ENCODE measurements at places on chromosomes 4 and X.

DNA sequence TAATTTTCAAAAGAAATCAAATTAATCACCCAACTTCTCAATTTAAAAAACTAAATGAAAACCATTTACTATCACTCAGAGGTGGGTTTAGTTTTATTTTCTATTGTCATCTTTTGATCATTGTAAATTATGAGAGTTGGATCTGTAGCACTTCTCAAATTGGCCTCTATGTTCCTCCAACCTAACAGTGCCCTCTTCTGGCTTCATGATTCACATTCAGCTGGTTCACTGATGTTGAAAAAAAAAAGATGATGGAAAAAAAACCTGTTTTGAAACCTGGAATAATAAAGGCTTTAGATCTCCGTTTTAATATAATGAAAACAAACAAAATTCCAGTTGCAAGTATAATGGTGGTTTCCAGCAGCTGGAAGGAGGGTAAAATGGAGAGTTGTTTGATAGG, 2.4 kb upstream of the NBDY start:
- DNase-seq, result peak; percentile 68

GRCh38 chr4:122861172-122861943, 34.7 kb downstream of the FGF2 start:
- DNase-seq, result no peak

DNA sequence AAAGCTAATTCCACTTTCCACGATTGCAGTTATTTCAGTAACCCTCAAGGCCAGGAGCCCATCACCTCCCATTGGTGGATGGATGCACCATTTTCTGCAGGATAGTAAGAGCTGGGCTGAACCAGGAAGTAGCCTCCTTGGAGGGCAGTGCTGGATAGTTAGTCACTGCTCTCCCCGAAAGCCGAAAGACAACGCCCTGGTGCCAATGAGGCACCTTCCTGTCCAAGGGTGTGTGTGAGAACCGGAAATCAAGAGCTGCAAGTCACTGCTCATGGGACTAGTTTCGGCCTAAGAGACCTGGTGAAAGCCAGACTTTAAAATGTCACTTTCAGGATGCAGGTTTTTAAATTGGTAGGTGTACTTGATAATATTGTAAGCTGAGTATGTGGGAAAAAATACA, 203.8 kb upstream of the HS3ST1 start:
- no peak for DNase-seq

DNA sequence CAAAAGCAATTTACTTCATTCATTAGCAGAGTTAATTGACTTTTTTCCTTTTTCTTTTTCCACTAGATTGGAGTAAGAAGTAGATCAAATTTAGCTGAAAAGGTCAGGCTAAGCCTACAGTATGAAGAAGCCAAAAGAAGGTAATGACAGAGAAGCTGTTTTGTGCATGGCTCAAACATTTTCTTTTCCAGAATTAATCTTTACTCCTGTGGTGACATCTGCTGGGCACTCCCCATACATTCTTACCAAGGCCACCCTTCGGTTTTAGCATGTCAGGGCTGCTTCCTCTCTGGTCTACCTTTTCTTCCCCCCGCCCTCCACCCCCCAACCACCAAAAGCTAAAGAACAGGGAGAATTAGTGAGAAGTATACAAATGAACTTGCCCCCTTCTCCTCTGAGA, 70.2 kb downstream of the CLDN22 start:
- DNase-seq, result peak; percentile 18

GRCh38 chr4:16967722-16968121, 69.3 kb upstream of the LDB2 start:
- DNase-seq, result no peak

DNA sequence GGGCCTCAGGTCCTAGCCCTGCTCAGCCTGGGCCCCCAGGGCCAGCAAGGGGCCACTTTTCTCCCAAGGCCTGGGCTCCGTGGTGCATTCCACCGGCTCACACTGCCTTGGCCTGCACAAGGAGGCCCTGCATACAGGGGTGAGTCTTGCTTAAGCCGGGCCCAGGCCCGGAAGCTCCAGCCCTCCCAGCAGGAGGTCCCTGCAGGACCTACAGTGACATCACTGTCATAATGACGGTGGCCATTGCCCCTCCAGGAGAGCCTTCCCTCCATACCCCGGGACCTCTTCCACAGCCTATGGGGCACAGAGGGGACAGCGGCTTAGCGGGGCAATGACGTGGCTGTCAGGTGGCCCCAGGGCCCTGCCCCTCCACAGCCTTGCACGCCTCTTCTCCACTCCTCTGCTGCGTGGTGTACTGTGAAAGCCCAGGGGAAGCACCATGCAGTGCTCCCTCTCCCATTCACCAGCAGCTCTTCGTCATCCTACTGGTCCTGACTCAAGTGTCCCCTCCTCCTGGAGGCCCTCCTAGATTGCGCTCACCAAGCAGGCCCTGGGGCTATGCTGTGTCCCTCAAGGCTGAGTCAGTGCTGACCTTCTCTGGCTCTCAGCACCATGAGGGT, 32.3 kb upstream of the AFAP1 start:
- no peak for DNase-seq

DNA sequence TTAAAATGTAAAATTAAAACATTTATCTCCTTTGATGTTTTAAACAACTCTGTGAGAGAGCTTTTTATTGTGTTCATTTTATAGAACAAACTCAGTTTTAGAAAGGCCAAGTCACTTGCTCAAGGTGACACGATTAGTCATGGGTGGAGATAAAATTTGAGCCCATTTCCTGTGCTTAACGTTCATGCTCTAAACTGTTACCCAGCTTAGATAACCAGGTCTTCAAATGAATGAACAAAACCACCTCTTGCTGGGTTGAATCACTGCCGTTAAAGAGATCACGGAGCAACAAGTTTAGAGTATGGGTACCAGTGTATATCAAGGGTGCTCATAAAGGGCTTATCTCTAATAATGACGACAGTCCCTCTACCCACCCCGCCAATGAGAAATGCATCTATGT, 10.2 kb upstream of the CASK start:
- DNase-seq, result no peak

Measured in G401 (cell line).